ENCODE measurements at places on chromosomes 7 and 10.

- no peak for DNase-seq
Measured at GRCh38 chr10:78703593-78703992, 365.2 kb upstream of the ZMIZ1 start.

GRCh38 chr10:115985786-115986185 lies 287.2 kb downstream of the GFRA1 start:
- DNase-seq, result no peak

- DNase-seq, result no peak
Measured at GRCh38 chr10:101968940-101969321, 87.0 kb downstream of the ARMH3 start.

DNA sequence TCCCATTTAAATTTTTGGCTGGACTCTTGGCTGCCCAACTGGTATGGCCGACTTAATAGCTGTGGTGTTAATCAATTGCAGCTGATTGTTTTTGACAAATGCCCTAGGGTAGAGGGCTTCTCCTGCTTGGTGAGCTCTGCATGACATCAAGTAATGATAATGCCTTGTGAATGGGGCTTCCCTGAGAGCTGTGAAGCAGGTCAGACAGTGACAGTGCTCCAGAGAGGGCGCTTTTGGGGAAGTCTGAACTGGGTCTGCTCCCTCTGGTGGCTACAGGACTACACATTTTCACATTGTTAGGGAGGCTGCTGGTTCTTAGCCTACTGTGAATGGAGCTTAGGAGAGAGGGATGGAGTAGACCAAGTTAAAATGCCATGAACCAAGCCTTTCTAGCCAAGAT lies 98.8 kb downstream of the SDK1 start:
- DNase-seq, result peak; percentile 25

DNA sequence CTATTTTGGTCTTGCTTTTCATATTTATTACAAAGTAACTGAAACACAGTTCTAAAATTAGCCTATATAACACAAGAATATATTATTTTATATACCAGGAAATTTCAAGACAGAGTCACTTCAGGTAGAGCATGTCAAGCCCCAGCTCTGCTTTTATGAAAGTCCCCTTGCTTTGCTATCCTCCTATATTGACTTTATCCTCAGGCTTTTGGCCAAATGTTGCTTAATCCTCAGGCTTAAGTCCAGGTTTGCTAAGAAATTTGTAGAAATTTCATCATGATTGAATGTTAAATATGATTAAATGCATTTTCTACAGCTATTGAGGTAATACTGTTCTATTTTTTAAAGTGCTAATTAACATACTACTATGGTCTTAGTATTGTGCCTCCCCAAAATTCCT lies 227.6 kb downstream of the FZD1 start:
- no peak for DNase-seq

GRCh38 chr7:92872701-92873100 lies 36.3 kb upstream of the CDK6 start:
- DNase-seq, result peak; percentile 65

DNA sequence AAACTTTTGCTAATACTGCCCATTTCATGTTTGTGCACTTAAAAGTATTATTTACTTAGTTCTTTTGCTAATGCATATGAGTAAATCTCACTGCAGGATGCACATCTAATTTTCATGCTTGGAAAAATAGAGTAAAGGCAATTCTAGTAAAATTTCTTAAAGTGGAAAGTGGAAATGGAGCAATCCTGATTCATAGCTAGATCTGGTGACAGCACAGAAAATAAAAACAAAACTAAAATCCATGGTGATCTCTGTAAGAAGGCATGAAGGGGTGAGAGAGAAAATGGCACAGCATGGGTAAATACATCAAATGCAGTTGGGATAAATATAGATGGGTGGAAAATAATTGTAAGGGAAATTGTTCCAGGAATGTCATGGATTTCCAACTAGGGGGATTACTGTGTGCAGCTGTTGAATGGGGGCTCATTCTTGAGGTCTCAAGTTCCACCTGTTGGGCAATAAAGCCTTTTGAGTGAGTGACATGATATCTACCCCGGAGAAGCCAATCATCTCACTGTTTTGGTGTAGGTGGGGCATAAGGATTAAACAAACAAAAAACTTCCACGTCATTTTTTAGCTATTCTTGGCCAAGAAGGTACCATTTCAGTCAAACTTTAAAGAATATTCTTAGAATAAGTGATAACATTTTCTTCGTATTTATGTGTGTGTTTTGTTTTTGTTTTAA lies 1.7 kb upstream of the MCU start:
- peak; percentile 60 for DNase-seq

GRCh38 chr7:41374150-41374848 lies 328.6 kb downstream of the INHBA start:
- DNase-seq, result no peak

GRCh38 chr7:2509298-2509906 lies 10.2 kb upstream of the LFNG start:
- DNase-seq, result no peak

DNA sequence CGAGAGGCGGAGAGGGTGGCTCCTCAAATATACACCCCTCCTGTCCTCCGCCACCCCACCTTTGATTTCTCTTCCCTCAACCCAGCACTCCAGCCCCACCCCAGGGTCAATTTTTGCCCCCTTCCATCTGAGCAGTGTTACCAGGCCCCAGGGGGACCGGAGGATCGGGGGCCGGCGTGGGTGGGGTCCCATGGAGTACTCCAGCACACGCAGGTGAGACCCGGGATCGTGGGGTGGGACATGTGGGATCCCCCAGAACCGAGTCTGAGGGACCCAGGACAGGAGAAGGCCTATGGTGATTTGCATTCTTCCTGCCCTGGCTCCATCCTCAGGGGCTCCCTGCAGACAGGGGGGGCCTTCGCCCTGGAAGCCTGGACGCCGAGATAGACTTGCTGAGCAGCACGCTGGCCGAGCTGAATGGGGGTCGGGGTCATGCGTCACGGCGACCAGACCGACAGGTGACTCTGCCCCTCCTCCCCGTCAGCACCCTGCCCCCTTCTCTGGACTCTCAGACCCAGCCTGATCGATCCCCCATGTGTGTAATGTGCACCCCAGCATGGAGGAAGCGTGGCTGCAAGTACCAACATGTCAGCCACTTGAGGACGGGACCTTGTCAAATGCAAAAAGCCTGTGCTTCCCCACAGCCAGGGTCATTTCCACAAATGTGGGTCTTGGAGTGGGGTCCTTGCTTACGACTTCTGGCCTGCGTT lies 744 bp downstream of the TRIP6 start:
- DNase-seq, result peak; percentile 53

GRCh38 chr10:76649723-76650127 lies 987.9 kb downstream of the KCNMA1 start:
- peak; percentile 59 for DNase-seq

- DNase-seq, result peak; percentile 34
Measured at GRCh38 chr10:123301077-123301857, 147.1 kb downstream of the BUB3 start.

- no peak for DNase-seq
Measured at GRCh38 chr10:123655751-123656150, 10.4 kb upstream of the GPR26 start.

DNA sequence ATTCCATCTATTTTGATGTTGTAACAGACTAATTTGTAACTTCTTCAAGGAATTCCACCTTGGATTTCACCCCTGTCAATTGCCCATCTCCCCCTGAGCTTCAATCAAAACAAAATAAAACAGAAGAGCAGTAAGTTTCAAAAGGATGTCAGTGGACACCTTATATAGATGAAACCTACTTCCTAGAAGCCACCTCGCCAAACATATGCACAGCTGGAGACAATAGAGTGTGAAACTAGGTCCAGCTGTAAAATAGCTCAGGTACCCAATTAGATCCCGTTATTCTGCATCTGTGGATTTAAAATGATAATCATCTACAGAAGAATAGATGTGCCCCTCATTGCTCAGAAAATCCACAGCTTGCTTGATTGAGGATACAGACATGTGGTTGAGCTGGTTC lies 598.6 kb downstream of the SH2D4B start:
- DNase-seq, result no peak

DNA sequence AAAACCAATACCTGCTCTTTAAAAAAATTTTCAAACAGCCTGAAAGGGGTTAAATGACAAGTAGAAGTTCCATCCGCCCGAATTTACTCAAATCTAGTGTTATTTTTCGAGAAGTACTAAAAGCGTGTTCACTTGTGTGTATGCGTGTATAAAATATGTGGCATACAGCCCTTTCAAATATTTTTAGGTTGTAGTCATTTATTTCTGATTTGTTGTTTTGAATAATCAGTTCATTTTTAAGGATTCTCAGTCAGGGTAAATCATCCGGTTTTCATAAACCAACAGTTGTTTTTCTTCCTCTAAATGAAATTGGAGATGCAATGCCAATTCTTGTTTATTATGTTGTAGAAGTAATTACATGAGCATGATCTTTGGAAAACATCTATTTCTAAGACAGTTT lies 6.9 kb upstream of the SUN1 start:
- no peak for DNase-seq

GRCh38 chr10:67839951-67840350 lies 2.0 kb upstream of the DNAJC12 start:
- DNase-seq, result peak; percentile 67

DNA sequence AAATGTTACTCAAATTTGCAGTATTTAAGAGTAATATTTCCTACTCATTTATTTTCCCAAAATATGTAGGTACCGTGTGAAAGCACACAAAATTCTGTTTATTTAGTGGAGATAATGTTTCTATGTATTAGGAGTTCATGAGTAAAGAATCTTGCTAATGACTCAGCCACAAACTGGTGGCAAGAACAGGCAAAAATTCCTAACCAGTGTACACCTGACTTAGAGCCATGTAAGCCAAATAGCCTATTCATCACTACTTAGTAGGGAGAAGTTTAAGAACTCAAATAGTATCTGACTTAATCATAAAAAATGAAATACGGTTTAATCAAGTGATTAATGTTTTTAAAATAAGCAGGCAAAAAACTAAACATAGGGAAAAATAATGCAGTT lies 169.0 kb downstream of the SRPK2 start:
- peak; percentile 99 for DNase-seq

- peak; percentile 87 for DNase-seq
Measured at GRCh38 chr7:2172311-2173188, 60.2 kb downstream of the MAD1L1 start.

DNA sequence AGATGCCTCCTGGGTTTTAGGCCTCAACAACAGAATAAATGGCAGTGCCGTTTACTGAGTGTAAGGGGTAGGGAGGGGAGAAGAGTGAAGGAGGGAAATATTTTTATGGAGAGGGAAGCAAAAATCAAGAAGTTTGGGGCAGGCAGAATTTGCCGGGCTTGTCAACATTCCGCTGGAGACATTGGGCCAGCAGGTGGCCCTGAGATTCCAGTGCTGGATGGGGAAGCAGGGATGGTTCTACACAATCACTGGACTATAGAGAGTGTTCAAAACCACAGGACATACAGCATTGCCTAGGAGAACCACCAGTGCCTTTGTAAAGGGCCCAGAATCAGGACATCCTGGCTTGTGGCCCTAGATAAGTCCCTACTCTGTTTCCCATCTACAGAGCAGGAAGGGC lies 598.6 kb upstream of the MGMT start:
- no peak for DNase-seq

- no peak for DNase-seq
Measured at GRCh38 chr10:77516575-77516974, 121.0 kb downstream of the KCNMA1 start.

- DNase-seq, result peak; percentile 56
Measured at GRCh38 chr7:103148131-103148993, 537 bp downstream of the NAPEPLD start.

GRCh38 chr7:74657692-74658177 lies at the start of gene GTF2I:
Gene GTF2I (plus strand): TSS chr7:74657718. CDS start chr7:74689129, 31,411 bp downstream.
- DNase-seq, result no peak

DNA sequence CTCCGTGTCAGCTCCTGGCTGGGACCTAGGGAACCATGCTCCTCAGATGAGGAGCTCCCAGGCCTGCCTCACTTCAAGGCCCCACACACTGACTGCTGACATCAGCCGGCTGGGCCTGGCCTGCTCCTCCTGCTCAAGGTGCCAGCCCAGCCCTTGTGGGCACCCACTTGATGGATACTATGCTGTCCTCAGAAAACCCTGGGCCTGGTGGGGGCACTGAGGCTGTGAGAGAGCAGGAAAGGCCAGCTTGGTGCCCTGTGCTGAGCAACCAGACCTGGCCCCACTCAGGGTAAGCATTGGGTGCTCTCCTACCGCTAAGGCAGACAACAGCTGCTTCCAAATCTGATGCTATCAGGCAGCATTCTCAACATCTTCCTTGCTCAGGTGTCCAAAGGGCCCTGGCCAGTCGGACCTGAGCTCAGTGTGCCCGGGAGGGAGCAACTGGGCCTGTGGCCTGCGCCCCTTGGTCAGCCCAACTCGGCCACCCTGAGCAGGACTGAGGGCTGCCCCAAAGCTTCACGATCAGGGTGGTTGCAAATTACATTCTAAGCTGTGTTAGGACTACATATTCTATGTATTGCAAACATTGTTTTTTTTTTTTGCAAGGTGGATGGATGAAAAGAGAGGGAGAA lies 21.9 kb upstream of the ANTXRL start:
- no peak for DNase-seq

DNA sequence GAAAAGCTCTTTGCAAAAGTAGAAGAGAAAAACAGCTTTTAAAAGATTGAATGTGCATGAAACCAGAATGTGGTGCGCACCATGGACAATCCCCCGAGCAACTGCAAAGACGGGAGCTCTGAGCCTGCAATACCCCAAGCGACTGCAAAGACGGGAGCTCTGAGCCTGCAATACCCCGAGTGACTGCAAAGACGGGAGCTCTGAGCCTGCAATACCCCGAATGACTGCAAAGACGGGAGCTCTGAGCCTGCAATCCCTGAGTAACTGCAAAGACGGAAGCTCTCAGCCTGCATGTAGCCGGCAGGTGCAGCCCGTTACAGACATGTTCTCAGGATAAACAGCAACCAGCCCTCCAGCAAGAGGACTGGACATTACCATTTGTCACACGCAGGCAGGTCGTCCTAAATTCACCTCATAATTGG lies 6.2 kb downstream of the ZNF775 start:
- DNase-seq, result no peak

GRCh38 chr7:44673324-44673723 lies 66.9 kb downstream of the OGDH start:
- no peak for DNase-seq

GRCh38 chr10:132938472-132939339 lies 3.7 kb downstream of the CFAP46 start:
- no peak for DNase-seq

DNA sequence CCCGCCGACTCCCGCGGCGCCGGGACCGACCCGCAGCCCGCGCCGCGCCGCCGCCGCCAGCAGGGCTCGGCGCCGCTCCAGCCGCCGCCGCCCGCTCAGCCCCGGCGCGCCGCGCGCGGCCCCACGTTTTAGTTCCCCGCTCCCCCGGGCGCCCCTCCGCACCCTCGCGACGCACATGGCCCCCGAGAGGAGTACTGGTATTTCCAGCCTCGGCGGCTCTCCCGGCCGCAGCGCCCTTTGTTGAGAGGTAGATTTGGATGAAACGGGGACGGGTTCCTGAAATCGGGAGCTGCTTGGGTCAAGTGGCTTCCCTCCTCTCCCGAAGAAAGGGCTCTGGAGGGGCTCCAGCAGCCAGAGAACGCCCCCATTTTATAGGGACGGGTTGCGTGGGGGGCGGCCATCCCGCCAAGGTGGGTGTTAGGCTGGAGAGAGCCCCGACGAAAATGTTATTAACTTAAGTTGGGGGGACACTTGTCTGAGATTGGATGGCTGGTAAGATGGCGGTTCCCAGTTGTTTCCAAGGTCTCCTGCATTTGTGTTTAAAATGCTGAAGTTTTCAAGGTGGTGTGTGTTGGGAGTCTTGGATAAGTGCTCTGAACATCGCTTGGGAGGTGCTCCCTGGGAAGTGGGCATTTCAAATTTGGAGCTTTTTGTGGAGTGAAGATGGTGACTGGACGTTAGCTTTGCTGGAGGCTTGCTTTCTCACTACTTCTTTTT lies 1.2 kb downstream of the BMI1 start:
- no peak for DNase-seq

All from bronchial epithelial cell (primary cell).